ENCODE measurements at places on chromosomes 5 and 9.

DNA sequence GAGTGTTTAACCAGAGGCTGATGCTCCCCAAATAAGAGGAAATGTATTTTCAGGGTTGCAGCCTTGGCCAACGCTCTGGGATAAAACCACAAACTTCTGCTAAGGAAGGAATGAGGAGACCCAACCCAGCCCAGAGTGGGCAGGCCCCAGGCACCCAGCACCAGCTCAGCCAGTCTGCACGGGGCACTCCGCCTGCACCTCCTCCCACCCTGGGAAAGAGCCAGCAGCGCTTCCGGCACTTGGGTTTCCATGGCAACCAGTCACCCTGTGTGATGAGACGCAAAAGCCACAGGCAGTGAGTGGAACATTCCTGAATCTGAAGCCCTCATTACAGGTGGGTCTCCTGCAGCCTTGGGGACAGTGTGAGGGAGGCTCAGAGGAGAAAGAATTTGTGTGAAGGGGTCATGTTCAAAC lies 85.2 kb upstream of the ZBTB43 start:
- peak; percentile 67 for DNase-seq

GRCh38 chr5:168346417-168346816 lies 55.0 kb downstream of the WWC1 start:
- DNase-seq = no peak

DNA sequence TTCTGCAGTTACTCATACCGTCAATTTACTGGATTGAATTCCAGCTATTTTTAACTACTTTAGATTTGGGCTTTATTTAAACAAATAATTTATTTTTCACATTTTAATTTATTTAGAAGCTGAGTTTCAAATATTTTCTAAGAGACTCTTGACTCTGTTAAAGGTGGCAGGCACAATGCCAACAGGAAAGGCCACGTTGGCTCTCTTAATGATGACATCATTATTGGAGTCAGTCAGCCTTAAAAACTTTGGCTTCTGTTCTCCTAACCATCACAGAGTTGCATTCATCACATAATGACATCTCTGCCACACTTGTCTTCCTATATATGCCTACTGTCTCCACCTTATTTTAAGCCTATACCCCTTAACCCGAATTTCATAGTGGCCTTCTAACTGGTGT lies 172.3 kb upstream of the PLPPR1 start:
- DNase-seq = no peak

GRCh38 chr5:81553567-81554212 lies 159.8 kb upstream of the ACOT12 start:
- DNase-seq = no peak

DNA sequence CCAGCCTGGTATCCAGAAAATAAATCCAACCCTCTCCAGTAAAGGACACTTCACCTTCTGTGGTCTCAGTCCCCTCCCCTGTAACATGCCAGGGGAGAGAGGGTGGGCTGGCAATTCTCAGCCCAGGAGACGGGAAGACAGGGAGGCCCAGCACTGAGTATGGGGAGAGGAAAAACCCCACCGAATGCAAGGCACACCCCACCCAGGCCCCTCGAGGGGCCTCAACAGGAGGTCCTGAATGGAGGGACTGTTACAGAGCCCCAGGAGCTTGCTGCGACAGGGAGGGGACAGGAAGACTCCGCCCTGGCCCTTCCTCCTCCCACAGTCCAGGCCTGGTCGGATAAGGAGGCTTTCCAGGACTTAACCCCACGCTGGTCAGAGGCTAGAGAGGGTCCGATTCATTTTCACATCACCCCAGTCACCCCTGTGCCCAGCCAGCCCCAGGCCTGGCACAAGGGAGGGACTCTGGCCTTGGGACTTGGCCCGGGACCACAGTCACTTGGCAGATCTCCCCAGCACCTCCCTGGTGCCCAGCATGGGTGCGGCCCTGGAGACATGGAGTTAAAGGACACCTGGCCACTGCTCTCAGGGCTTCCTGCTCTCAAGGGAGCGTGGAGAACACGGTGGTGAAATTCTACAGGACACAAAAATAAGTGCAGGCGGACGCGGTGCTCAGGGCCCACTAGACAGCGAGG lies 44.9 kb upstream of the STXBP1 start:
- no peak for DNase-seq

- DNase-seq = no peak
Observed at GRCh38 chr9:135073741-135074305, 13.6 kb upstream of the OLFM1 start.

GRCh38 chr9:30524311-30524710 lies 1860.1 kb upstream of the ACO1 start:
- no peak for DNase-seq

DNA sequence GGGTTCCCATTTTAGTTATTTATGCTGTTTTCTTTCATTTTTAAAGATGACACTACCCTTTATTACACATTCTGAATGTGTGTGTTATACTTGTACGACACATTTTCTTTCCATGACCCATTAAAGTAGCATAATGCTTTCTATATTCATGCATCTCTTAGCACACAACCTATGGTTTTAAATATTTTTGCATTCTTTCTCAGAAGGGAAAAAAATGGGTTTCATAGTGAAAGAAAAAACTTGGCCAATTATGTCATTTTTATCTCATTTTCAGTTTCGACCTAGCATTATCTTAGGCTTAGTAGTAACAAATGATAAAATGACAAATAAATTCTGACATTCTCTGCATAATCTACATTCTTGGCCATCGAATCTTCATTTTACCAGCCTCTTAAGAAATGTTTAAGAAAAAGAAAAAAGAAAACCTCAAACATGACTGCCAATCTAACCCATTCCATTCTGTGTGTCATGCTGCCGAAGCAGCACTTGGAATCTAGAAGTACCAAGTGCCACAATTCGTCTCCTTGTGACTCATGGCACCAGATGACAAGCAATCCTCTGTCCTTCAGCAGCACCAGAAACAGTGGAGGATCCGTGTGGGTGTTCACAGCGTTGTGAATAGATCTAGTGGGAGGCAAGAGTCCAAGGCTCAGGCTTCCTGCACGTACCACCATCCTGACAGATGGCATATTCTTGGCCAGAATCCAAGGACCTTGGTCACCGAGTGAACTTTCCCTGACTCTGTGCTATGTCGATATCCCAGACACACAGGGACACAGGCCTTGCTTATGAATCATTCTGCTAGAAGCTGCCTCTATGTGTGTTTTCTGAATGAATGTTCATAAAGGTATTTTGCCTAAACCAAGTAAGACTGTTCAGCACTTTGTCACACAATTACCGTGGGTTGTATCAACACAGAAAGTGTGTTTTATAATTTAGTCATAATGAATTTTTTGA lies 502.7 kb downstream of the NR2F1-AS1 start:
- DNase-seq = peak; percentile 94

GRCh38 chr5:134439210-134439654 lies 27.6 kb upstream of the CDKN2AIPNL start:
- DNase-seq = peak; percentile 94

GRCh38 chr5:131224387-131225201 lies 39.3 kb upstream of the CDC42SE2 start:
- DNase-seq = no peak

- no peak for DNase-seq
Observed at GRCh38 chr9:27799326-27799725, 226.0 kb upstream of the C9orf72 start.

DNA sequence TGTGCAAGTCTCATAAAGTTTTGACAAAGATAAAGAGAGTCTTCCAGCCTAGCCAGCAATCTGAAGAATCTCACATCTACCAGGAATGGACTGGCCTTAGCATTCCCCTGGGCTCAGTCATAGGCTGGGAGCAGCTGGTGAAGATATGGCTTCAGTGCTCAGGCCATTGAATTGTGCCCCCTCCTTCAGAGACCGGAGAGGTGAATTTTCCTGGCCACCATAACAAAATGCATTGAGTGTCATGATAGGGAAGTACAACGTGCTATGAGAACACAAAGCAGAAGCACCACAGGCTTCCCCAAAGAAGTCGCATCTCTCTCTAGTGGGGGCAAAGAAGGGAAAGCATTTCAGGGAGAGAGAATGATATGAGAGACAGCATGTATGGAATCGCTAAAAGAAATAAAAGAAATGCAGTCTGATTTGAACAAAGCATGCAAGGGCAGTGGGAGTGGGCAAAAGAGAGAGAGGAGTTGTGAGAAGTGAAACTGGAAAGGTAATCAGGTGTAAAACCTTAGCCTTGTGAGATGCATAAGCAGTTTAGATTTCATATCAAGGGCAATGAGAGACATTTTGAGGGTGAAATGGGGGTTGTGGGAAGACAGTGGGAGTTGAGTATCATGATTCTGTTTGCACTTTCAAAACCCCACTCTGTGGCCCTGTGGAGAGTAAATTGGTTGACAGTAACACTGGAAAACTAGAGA lies 57.1 kb upstream of the NMUR2 start:
- DNase-seq = no peak

DNA sequence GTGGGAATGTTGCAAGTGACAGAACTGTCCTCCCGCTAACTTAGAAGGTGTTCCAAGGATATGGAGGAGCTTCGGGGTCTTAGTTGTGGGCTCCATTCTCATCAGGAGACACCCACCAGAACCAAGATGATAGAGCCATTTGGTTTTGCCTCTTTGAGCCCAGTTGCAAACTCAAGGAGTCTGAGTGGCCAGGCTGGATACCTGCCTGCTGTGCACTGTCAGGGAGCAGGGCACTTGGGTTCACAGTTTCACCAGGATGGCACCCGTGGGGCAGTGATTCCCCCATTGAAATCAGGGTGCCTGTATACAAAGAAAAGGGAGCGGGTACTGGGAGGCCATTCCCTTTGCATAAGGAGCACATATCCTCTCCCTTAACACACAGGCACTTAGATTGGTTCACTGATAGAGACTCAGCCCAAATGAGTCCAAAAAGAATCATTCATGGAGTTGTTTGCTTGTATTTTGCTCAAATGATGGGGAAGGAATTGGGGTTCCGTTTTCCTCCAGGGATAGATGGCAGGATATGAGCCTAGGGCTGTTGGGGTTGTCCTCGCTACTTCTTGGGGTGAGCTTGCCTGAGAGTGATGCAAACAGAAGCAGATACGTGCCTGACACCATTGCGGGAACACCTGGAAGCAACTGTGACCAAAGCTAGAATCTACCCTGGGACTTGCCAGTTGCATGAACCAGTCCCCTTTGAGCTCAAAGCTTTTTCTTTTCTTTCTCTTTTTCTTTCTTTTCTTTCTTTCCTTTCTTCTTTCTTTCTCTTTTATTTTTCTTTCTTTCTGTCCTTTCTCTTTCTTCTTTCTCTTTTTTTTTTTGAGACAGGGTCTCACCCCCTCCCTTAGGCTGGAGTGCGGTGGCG lies 1.3 kb upstream of the PRR7 start:
- DNase-seq = no peak

GRCh38 chr5:106522296-106522695 lies 1148.4 kb downstream of the EFNA5 start:
- DNase-seq = peak; percentile 11

- DNase-seq = no peak
Observed at GRCh38 chr9:68975365-68976043, 38.4 kb downstream of the PRKACG start.

- DNase-seq = peak; percentile 92
Observed at GRCh38 chr5:109656829-109657228, 32.9 kb upstream of the MAN2A1 start.

DNA sequence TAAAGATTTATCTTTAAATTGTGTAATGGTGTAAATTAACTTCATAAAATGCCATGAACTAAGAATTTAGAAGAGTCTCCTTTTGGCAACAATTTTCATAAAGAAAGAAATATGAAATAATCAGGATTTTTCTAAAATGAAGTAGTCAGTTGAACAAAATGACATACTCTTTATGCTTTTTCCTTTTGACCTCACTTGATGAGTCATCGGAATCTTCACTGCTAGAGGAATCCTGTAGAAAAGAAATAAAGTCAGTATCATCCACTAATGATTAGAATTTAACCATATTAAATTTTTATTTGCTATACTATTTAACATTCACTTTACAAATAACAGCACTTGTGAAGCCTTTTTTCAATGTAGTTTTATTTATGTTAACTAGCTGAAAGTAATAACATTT lies 26.1 kb downstream of the CHD1 start:
- DNase-seq = peak; percentile 46

DNA sequence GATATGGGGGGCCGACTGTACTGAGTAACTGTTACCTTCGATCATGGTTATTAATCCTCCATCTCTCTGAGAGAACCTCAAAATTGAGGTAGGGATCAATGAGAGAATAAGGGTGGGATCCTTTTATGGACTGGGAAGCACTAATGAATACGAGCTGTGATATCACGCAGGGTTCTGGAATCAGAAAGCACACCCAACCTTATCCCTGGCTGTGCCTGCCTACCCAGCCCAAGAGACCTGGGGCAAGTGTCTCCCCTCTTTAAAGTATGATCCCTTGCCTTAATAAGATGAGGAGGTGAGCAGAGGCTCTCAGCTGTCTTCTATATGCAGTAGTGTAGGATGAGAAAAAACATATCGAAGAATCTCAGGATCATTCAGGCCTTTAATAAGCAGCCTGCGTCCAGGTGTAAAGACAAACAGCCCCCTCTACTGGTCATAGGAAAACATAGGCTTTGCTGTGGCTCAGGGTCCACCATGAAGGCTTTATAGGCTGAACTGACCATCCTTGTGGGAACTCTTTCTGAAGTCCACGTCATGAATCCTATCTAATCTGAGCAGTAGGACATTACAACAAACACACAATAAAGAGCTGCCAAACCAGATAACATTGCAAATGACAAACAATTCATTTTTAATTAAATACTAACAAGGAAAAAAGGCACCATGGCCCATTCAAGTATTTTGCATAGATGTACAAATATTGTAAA lies 16.8 kb downstream of the NIPAL4 start:
- DNase-seq = peak; percentile 74

- peak; percentile 92 for DNase-seq
Observed at GRCh38 chr9:38047301-38048251, 21.5 kb downstream of the SHB start.

DNA sequence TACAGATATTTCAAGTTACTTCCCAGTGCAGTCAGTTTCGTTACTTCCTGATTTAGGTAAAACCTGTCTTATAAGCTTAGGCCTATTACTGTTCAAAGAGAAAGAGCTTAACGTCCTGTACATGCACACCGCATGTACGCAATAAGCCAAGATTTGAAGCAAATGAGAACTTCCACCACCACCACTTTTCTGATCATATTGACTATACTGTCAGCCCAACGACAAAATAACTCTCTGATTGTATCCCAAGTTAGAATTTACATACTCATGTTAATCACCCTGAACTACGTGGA lies 5.1 kb downstream of the NFIB start:
- no peak for DNase-seq

GRCh38 chr9:13383855-13384254 lies 104.4 kb upstream of the MPDZ start:
- no peak for DNase-seq

DNA sequence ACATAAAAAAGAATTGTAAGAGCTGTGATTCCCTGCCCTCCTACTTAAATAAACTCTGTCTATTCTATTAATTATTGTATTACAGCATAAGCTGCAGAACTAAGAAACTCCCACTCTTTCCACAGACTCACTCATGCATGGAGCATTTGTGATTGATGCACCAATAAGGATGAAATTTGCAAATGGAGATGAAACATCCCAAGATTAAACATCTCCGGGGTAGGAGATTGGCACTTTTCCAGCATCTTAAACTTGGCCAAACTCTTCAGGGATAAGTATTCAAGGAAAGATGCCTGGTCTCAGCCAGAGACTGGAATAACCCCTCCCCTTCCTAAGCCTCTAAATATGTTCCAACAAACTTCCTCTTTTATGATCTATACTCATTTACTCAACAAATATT lies 472.0 kb downstream of the ACTL7B start:
- peak; percentile 18 for DNase-seq

Measured in fibroblast of skin of right quadriceps (primary cell).